T-helper 22 cell (primary cell): ENCODE measurements at places on chromosomes 5 and 9.

DNA sequence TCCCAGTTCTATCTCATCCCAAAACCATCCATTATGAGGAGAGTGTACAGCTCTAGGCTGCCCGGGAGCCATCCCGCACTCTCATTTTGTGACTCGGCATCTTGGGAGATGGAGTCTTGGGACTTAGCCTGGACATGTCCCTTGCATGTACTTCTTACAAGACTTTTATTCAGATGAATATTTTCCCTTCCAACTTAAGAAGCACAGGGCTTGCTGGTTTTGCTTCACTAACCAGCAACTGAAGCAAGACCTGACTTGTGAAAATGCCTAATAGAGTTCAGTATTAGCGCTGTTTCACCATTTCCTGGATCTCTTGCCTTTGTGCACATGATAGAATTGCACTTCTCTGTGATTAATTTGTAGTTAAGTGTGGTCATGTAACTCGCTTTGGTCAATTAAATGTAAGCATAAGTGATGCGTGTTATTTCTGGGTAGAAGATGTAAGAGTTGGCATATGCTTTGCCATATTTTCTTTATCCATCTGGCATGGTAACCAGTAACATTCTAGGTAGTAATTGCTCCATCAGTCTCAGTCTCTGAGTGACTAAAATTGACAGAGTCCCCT, 55.8 kb downstream of the PDCD1LG2 start:
- no peak for DNase-seq

DNA sequence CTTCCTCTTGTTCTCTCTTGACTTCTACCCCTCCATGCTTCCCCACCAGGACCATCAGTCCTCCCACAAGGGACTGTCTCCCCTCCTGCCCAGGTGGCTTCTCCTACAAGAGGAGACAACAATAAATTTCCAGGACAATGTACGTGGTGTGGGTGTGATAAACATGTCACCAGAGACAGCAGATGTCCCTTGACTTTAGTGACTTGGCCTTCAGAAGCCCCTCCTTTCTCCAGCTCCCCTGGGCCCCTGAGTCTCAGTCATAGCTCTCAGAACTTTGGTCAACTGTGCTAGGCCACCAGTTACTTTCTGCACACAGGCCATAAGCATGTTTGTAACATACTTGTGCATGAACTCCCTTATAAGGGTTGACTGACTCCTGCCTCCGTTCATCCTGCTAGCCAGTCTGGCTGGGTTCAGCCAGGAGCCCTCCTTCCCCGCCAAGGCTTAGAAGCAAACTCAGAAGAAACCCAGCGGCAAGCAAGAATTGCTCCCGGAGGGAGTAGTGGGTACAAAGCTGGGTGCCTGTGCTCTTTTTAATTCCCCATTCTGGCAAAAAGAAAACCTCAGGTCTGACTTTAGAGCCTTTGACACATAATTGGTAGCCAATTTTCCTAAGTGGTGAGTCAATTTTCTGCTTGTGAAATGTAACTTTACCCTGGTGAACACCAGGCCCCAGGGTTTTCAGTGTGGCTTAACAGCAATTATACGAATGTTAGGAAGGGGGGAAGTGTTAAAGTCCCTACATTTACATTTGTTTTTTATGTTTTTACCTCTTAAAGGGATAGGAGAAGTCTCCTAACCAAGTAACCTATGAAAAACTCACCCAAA, 49.2 kb downstream of the EBF1 start:
- no peak for DNase-seq

DNA sequence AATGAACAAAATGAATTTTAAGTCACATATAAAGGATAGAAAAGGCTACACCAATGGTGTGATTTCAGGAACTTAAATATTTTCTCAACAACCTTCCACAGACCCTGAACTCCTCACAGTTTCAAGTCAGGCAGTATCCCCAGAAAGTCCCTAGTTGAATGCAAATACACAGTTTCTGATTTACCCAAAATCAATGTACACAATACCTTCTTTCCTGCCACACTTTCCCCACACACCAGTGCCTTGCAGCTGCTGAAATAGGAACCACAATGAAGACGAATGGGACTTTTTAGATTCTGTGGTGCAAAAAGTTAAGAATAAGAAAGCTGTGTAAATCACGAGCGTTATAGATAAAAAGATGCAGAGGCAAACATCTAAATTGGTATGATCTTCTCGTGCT, 552.4 kb upstream of the MEF2C start:
- no peak for DNase-seq

DNA sequence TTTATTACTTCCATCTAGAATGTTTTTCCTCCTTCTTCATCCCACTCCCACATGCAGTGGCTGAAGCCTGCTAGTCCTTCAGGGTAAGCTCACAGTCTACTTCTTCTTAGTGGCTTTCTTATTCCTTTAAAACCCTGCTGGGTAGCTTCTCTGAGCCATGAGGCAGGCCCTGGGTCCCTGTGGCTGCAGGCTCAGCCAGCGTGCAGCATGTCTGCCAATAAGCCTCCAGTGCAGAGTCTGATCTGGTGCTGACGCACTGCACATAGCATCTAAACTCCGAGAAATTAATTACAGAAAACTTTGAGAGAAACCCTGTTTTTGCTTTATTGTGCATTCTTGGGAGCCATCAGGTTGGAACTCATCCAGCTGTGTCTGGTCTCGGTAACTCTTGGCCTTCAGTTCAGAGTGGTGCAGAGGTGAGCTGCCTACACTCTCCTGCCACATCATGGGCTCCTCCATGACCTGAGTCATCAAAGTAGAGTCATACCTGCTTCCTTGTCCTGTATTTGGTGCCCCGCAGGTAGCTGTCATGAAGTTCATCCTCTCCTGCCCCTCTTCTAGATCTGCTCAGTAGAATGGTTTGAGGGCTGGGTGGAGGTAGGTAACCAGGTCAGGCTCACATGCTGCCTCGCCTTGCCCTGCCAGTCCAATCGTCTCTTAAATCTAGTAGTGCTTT, 339.4 kb downstream of the KDM4C start:
- DNase-seq = no peak

DNA sequence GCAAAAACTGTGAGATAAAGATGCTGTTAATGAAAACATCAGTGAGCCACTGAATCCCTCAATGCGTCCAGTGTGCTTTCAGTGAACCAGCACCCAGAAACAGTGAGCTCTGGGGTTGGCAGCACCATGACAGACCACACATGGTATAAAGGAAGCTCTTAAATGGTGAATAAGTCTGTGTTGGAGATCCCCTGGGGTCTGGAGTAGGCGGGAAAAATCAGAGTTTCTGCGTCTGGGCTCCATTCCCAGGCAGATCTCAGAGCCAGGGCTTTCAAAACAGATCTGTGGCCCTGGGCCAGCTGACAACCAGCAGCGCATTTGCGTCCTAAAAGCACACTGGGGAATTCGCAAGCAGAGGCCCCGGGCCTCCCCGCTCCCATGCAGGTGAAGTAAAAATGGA, 233.5 kb downstream of the FRMD3 start:
- no peak for DNase-seq

DNA sequence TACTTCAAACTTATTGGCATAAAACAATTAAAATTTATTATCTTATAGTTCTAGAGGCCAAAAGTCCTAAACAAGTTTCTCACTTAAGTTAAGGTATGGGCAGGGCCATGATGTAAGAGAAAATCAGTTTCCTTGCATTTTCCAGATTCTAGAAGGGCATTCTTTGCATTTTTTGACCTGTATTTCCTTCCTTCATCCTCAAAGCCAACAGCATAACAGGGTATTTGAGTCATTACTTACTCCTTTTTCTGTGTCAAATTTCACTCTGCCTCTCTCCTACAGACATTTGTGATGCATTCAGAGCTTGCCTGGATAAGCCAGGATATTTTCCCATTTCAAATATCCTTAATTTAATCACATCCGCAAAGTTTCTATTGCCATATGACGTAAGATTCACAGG, 1499.0 kb downstream of the EFNA5 start:
- DNase-seq = no peak

- no peak for DNase-seq
These were observed 3.9 kb upstream of the ISCA1 start for GRCh38 chr9:86286278-86286677.

- DNase-seq = no peak
These were observed 41.2 kb downstream of the MOCS2 start for GRCh38 chr5:53068291-53068836.

DNA sequence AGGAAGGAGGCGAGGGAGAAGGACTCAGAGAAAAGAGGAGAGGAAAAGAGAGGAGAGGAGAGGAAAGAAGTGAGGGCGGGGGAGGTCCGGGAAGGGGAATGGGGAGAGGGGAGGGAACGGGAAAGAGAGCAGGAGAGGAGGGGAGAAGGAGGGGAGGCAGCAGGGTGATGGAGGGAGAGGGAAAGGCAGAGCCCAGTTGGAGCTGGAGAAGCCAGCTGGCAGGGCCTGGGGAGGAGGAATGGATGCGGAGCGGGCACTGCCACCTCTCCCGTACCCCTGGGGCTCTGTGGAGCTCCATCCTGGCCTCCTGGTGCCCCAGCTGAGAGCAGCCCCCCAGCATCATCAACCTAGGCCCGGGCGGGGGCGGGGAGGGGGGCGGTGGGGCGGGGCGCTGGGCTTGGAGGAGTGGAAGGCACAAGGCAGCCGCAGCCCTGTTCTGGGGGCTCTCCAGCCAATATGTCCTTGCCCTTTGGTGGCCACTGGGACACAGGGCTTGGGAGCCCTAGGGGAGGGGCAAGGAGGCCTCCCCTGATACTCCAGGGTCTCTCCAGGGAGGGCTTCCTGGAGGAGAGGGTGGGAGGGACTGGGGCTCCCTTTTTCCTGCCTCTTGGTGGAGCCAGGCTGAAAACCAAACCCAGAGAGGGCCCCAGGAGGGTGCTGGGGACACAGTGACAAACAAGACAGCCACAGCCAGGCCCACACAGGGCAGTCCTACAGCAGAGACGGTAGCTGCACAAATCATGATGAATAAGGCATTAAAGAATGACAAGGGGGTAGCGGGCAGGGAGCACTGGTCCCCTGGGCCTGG, 123.7 kb downstream of the C9orf50 start:
- DNase-seq = no peak

DNA sequence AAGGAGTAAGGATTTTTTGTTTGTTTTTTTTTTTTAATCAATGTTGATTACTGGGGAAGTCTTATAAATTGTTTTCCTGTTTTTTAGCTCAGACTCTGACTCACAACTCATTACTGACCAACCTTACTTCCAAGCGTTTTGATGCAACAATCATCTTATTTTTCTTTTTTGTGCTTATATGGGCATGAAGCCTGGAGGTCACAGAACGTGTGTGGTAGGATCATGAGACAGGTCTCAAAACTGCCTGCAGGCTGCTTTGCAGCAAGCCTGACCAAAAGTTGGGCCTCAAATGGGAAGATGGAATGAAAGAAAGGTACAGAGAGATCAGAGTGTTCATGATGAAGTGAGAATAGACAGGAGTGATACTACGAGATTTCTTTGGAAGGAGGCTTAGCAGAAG, 38.5 kb downstream of the SNCAIP start:
- DNase-seq = no peak
